ENCODE measurements at places on chromosomes 13 and 19.

DNA sequence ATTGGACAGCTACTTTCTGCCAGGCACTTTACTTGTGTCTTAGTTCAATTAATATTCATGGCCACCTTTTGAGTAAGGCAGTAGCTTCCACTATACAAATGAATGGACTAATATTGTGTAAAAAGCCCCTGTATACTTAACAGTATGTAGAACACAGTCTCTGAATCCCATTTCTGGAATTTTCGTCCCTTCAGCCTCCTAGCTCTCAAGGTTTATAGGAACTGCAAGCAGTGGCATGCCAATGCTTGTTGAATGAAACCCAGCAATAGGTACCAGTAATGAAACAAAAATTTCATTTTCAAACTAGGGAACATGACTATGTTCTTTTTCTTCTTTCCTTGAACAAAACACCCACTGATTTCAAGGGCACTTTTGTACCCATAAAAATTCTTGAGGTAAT lies 361.6 kb downstream of the TDRD3 start:
- no peak for DNase-seq

- no peak for DNase-seq
Measured at GRCh38 chr19:4052993-4053422, 13.7 kb downstream of the ZBTB7A start.

GRCh38 chr13:21717817-21718216 lies 46.9 kb downstream of the FGF9 start:
- DNase-seq, result no peak

DNA sequence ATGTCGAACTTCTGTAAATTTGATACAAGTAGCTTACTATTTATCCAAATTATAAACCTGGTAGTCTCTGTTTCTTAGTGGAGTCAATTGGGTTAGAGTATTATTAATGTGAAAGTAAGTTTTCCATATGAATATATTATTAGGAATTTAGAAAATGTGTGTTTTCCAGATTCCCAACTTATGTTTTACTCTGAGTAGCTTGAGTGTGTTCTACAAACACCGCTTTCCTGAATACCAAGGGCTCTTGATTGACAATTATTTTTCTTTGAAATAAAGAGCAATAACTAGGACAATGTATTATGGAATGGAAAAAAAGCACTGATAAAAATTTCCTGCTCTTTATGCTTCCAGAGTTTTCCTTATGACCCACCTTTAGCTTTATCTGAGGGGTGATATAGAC lies 233.6 kb downstream of the POSTN start:
- no peak for DNase-seq

DNA sequence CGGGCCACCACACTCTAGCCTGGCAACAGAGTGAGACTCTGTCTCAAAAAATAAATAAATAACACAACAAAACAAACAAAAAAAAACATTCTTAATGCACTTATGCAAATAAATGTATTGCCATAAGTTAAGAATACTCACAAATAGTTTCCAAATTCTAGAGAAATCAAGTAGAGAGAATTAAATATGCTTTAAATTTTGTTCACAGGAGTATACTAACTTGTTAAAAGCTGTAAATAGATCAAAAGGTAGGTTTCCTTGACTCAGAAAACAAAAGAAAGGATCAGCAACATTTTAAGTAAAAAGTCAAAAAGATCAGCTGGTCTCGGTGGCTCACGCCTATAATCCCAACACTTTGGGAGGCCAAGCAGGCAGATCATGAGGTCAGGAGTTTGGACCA lies 50.5 kb upstream of the ZNF429 start:
- DNase-seq, result no peak

DNA sequence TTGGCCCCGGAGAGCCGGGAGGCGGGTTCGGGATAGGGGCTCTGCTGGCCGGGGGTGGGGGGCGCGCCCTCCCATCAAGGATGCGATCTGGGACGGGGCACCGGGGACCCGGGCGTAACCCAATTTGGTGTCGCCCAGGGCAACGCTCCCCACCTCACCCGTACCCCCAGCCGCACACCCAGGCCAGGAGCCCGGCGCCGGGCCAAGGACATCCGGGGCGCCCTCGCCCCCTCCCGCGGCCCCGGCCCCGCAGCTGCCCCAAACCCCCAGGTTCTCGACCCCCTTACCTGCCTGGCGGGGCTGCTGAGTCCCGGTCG lies 525 bp downstream of the SHANK1 start:
- DNase-seq, result no peak

DNA sequence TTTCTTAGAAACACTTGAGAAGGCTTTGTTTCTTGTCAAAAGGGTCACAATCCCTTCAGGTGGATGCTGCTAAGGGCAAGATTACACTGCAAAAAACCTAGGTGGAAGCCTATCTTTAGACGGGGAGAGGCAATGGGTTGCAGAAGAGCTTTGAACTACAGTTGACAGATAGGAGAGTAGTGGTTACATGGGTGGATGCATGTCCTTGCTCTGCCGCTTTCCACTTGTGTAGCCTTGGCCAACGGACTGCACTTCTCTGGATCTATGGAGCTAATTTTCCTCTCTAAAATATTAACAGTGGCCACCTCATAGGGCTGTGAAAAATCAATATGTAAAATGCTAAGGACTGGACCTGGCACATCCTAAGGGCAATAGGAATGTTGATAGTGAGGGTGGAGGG lies 980 bp downstream of the BCKDHA start:
- DNase-seq, result no peak

DNA sequence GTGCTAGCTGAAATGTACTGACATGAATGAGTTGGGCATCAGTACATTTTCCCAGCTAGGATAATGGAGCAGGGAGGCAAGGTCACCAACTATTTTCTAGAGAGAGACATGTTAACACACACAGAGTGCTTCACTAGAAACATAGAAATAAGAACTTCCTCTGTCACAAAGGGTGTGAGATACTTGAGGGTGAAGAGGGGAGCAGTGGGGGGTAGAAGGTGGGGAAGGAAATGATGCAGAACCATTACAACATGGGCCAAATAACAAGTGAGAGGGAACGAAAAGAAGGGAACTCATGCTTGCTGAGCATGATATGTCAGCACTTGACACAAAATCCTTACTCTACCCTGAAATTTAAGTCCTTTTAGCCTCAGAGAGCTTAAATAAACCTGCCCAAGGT lies 87.8 kb upstream of the RFC3 start:
- no peak for DNase-seq

- no peak for DNase-seq
Measured at GRCh38 chr13:44710576-44710975, 134.4 kb upstream of the TSC22D1 start.

Data from ovary (tissue), 10 donors.